Foreskin fibroblast (primary cell): ENCODE measurements at places on chromosomes 3 and 15.

DNA sequence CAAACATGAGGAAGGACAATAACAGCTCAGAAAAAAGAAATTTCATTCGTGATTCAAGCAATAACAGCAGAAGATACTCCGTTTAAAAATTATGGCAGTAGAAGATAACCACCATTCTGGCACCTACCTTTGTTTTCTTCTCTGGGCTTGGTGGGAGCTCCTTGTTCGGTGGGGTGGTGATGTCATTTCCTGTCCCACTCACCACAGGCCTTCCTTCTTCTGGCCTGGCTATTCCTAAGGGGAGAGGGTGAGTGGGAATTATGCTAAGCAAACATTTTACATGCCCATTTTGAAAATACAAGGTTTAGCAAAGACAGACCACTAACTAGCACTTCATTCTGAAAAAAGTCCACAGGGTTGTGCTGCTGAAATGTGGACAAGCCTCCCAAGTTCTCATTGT, 74.4 kb downstream of the DHX30 start:
- DNase-seq = no peak

- no peak for DNase-seq
Observed at GRCh38 chr3:9949626-9950025, 2.6 kb downstream of the PRRT3 start.

DNA sequence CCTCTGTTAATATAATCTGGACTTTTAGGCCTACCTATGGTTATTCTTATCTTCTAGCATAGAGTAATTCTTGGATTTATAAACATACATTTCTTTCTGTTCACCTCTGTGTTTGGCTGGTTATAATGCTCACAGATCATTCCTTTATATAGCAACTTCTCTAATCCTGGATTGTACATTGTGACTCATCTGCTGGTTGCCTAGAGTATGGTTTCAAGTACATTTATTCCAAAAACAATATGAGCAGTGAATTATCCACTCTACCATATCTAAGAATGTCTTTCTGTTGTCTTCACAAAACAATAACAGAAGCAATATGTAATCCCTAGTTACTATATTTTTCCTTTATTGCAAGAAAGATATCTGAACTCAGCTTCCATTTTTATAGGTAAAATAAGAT, 35.3 kb downstream of the FSIP1 start:
- DNase-seq = peak; percentile 74

GRCh38 chr15:69389426-69389825, 24.7 kb upstream of the KIF23 start:
- DNase-seq = no peak

DNA sequence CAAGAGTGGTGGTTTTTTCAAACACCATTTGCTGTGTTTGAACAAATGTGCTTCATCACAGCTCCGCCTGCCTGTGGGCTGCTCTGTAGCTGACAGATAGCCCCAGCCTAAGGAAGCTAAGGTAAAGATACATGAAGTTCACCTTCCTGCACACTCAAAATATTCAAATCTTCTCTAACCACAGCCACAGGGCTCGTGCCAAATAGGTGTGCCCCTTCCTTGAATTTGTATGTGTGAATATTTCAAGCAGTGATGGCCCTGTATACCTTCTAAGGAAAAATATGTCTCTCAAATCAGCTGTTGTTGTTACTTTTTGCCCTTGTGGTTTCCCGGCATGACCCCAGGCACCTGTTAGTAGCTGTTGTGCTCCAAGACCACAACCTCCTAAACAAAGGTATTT, 92.8 kb downstream of the CCNL1 start:
- no peak for DNase-seq

GRCh38 chr15:92749216-92749615, 93.6 kb upstream of the FAM174B start:
- DNase-seq = no peak

DNA sequence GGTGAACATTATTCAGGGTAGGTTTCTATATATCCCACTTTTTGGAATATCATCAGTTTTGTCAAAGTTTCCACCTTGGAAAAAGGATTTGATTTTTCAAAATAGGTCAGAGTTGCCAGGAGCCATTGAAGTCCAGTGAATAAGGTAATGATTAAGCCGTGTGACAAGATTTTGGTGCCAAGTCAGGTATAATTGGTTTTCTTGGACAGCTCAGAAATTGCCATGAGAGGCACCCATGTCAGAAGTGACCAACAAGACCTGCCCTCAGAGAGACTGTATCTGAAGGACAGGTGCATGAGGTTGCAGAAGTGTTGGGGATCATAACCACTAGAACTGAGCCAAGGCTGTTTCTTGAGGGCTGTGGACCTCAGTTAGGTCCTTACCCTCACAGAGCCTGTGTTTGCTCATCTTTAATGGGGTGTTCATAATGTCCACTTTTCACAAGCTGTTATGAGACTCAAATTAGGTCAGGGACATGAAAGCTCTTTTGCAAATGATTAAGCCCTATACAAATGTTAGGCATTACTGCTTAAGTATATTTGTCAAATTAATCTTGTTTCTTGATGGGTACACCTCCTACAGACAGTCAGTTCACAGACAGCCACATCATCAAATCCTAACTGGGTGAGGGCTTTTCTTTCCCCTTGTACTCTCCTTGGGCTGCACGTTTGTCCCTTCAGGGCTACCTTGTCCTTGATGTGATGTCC, 32.3 kb downstream of the CASR start:
- no peak for DNase-seq

- no peak for DNase-seq
Observed at GRCh38 chr3:14984581-14985113, 37.3 kb downstream of the NR2C2 start.

- no peak for DNase-seq
Observed at GRCh38 chr3:138948371-138949001, 1.5 kb downstream of the FOXL2NB start.

GRCh38 chr15:89358755-89359439, 24.3 kb upstream of the POLG start:
- DNase-seq = peak; percentile 57

GRCh38 chr15:73856458-73857192, 16.7 kb upstream of the TBC1D21 start:
- no peak for DNase-seq

DNA sequence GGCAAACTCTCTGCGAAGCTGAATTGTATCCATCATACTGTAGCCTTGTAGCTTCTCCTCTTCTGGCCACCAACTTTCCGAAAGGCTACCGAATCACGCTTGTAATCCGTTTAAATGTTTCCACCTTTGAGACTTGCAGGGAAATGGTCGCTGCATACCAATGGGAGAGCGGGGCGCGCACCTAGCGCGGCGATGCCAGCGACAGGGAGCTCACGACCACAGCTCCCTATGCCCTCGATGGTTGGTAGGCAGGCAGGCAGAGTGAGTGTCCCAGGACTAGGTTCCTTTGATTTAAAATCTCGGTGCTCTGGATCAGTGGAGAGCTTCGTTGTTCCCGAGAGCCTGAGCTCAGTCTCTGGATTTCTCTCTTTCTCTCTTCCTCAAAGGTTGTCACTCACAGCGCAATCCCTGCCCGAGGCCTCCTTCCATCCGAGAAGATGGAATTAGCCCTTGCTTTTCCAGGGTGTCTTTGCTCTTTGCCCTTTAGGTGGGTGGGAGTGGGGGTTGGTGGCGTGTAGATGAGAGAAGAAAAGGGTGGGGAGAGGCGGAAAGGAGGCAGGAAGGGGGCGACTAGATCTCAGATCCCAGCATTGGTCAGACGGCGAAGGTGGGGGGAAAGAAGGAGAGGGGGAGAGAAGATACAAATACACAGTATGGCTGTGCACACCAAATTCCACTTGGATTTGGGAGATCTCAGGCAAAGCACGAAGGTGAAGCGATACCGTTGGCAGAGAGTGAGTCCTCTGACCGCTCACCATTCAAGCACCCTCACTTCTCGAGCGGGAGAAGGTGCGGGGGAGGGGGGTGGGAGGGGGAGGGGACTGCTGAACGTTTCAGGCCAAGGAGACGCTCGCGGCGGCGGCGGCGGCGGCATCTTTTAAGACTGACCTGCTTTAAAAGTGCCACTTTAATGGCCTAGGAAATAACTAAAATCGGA, at the start of gene SLITRK3:
TSS of gene SLITRK3 (minus strand) at position 745 of the 937 bp plus-strand sequence. CDS start 5,554 bp downstream, outside the sequence.
- DNase-seq = no peak

DNA sequence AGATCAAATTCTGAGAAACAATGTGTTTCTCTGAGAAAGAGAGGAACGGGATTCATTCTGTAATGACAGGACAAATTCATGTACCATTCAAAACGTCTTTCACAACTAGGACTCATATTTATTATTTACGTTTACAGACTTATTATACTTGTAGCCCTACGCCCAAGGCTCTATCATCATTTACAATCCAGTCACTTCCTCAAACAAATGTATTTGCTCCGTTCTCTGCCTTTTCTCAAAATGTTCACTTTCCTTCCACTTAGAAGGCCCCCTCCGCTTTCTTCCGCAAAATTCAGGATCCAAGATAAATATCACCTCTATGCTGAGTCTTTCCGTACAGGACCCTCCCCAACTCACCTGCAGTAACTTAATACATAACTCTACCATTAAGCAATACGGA, 745 bp downstream of the RSL24D1 start:
- no peak for DNase-seq

GRCh38 chr15:43433165-43433564, 59.8 kb downstream of the TP53BP1 start:
- DNase-seq = no peak

- DNase-seq = no peak
Observed at GRCh38 chr3:124442463-124442862, 287.8 kb upstream of the UMPS start.

- DNase-seq = no peak
Observed at GRCh38 chr3:122353893-122354401, 28.9 kb downstream of the CSTA start.

DNA sequence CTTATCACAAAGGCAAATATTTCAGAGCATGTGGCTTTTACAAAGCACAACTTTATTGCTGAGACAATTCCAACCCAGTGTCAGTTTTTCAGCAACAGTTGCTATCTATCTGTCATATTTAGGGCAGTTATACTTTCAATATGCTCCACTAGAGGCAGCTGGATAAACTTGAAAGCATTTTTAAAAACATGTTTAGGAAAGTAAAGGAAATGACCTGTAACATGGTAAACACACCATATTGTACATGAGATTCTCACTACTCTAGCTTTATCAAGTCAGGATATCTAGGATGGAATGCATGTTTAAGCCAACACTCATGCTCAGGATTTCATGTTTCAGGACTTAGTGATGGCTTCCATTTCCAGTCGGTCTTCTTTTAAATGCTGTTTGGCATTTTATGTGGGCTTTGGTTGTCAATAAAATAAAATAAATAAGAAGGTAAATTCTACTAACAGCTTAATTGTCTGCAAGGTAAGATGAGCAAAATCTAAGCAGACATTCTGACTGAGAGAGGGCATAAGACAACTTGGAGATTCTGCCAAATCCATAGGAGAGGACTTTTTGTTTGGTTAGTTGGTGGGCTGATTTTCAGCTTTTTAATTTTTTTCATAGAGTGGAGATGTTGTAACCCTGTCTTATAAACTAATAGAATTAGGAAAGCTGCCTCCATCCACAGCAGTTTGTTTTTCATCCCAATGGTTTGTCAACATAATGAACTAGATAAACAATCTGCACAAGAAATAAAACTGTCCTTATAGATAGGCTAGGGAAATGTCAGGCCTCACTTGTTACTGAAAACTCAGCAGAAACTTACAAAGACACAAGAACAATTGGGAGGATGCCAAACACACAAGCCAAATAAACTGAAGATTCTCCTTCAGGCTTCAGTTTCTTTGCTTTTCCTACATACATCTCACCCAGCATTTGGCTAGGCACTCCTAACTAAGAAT, 63.4 kb upstream of the CPB1 start:
- no peak for DNase-seq

- no peak for DNase-seq
Observed at GRCh38 chr15:99677540-99678134, 55.6 kb downstream of the LYSMD4 start.

GRCh38 chr3:12302564-12302963, 13.7 kb downstream of the PPARG start:
- DNase-seq = no peak

- no peak for DNase-seq
Observed at GRCh38 chr15:76791511-76791910, 113.6 kb downstream of the SCAPER start.

GRCh38 chr3:107959550-107960154, 131.2 kb downstream of the CD47 start:
- DNase-seq = peak; percentile 48

DNA sequence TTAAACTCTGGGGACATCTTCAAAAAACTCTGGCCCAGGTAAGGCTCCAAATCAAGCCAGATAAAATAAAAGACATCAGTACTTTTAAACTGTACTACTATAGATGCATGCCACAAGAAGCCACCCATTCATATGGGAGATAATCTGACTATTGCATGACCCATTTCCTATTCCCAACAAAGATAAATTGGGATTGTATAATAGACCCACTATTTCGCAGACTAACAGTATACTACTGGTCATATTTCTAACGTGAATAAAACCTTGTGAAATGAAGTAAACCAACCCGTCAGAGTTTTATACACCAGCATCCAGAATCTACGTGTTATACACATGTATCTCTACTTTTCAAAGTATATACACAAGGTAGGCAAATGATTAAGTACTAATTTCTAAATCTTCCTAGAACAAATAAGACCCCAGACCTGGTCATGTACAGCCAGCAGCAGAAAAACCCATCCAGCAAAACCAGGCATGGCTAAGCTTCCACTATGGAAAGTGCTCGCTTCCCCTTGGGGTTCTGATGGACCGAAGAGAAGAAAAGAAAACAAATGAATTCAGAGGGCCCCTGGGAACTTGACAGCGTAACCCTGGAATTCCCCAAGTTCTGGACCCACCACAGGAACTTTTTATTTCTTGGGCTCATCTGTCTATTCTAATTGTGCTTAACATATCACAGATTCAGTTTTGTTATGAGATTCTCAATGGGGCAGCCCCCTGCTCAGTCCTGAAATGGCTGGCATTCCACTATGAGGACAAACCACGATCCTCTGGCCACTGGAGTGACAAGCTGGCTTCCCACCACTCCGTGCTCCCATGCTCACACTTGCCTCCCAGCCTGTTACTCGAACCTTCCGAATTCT, 69.1 kb downstream of the MB21D2 start:
- no peak for DNase-seq

GRCh38 chr15:66931768-66932633, 133.4 kb upstream of the SMAD3 start:
- DNase-seq = peak; percentile 72

DNA sequence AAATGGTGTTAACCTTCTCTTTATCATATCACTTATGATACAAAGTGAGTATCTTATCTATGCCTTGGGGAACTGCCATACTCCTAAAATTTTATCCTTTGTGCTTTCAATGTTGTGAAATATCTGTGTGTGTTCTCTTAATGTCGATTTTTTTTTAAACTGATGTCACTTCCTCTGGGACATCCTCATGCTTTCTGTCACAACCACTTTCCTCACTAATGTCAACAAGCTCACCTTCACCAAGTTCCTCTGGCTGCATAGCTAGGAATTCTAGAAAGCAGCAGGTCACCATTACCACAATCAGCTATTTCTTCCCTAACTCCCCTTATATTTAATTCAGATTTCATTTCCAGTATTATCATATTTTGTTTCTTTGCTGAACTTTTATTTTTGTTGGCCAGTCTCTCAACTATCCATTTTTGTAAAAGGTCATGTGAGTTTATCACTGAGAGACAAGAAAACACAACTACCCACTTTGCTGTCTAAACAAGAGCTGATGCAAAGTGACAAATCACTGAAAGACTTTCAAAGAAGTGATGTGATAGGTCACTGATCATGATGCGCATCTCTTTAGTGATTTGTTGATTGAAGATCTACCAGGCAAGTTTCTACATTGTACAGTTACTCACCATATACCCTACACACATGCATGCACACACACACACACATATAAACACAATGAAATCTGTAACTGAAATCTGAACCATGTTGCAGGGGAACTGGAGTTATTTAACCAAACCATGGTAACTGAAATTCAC, 369.0 kb downstream of the ULK4 start:
- DNase-seq = no peak
